ENCODE measurements at places on chromosomes 16 and 17. TPM values are rescaled to one million over a fixed set of nuclear protein-coding genes. Genes with fewer than 3 reads are reported as not detected.
A peak's percentile ranks its signal among the peaks of the same experiment; 100 is the strongest.

Gene KRT25
- total RNA-seq, result not detected

GRCh38 chr16:27972500-27972899 is 91.0 kb downstream of the GSG1L start:
- no peak overlapping the region for H3K27ac ChIP-seq
- DNase-seq, result peak; percentile 83
- H3K27me3 ChIP-seq, result peaks cover 12% of the 10 kb centered on the region
- H3K36me3 ChIP-seq, result no peaks in the 10 kb centered on the region
- H3K4me1 ChIP-seq, result no peaks in the 10 kb centered on the region

- peak overlapping the region; percentile 19 for H3K4me3 ChIP-seq
- H3K4me1 ChIP-seq, result peaks cover 28% of the 10 kb centered on the region
- peak overlapping the region; percentile 68 for H3K27ac ChIP-seq
Measured at GRCh38 chr17:2388683-2389055, 12.2 kb downstream of the MNT start.

GRCh38 chr17:72614871-72615626 is 477.4 kb downstream of the SLC39A11 start:
- no peak overlapping the region for H3K4me3 ChIP-seq
- no peak overlapping the region for H3K27ac ChIP-seq
- H3K27me3 ChIP-seq, result peaks cover 42% of the 10 kb centered on the region

DNA sequence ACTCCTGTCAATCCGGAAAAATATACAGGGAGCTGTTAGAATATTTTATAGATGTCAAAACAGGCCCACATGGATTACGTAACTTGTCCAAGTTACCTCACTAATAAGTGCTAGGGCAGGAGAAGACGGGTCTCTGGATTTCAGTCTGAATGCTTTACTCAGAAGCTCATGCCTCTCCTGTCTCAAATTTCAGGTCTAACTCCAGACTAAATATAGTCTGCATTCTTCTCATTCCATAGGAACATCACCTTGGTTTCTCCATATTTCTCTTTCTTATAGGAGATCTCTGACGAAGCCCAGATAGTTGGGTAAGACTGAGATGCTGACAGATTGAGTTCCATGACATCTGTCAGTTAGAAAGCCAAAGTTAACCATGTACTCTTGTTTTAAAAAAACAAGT is 174.2 kb downstream of the STX8 start:
- peaks cover 2% of the 10 kb centered on the region for H3K4me1 ChIP-seq
- no peaks in the 10 kb centered on the region for H3K36me3 ChIP-seq
- H3K4me3 ChIP-seq, result no peak overlapping the region
- H3K27ac ChIP-seq, result no peak overlapping the region

GRCh38 chr16:82229800-82230619 is 60.0 kb upstream of the MPHOSPH6 start:
- peaks cover 21% of the 10 kb centered on the region for H3K27me3 ChIP-seq
- no peak overlapping the region for H3K4me3 ChIP-seq
- DNase-seq, result peak; percentile 89
- H3K4me1 ChIP-seq, result no peaks in the 10 kb centered on the region
- H3K36me3 ChIP-seq, result no peaks in the 10 kb centered on the region
- no peak overlapping the region for H3K27ac ChIP-seq

- no peak overlapping the region for H3K4me3 ChIP-seq
- peaks cover 5% of the 10 kb centered on the region for H3K4me1 ChIP-seq
- H3K36me3 ChIP-seq, result peaks cover 36% of the 10 kb centered on the region
- no peaks in the 10 kb centered on the region for H3K27me3 ChIP-seq
- peak; percentile 35 for DNase-seq
- H3K27ac ChIP-seq, result no peak overlapping the region
Measured at GRCh38 chr17:58312829-58313228, 15.8 kb downstream of the TSPOAP1 start.

Gene GUCY2D
- not detected for total RNA-seq
